ENCODE measurements at places on chromosomes 3 and 15.

- DNase-seq, result no peak
Measured at GRCh38 chr3:162200836-162201235, 704.2 kb downstream of the OTOL1 start.

DNA sequence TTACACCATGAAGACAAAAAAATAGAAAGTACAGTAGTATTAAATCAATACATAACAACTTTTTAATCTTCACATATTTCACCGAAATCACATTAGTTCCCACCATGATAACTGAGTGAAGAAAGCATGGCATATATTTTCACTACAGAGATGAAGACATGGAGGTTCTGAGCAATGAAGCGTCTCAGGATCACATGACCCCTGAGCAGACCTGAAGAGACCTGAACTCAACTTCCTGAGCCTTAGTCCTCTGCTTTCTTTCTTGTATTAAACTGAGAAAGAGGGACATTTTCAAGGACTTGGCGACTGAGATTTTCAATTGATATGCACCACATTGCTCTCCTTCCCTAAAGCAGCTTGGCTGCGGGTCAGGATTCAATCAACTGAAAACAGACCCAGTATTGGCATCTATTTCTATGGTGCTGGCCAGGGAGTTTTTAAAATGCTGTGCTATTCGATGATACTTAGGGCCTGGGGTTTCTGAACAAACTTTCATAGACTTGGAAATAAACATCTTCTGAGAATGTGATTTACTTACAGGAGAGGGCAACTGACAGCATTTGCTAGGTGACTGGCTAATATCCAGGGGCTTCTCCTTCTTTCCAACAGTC, 165.1 kb downstream of the LSAMP start:
- DNase-seq, result no peak

GRCh38 chr15:33894193-33894592, 74.1 kb upstream of the CHRM5 start:
- DNase-seq, result no peak

- DNase-seq, result no peak
Measured at GRCh38 chr3:178072391-178073305, 463.6 kb upstream of the KCNMB2 start.

DNA sequence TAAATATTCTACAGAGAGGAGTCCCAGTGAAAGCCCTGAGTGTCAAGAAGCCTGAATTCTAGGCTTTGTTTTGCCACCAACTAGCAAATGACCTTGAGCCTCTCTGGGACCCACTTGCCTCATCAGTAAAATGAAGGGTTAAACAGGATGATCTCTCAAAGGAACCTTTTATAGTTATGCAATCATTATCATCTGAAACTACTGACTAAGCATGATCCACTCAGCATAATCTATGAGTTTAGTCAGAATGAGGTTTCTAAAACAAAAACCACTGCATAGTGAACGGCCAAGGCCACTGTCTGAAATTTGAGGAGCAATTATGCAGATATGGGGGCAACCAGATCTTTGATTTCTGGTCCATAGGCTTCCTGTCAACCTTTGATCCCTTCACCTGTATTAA, 319.0 kb downstream of the MECOM start:
- no peak for DNase-seq

DNA sequence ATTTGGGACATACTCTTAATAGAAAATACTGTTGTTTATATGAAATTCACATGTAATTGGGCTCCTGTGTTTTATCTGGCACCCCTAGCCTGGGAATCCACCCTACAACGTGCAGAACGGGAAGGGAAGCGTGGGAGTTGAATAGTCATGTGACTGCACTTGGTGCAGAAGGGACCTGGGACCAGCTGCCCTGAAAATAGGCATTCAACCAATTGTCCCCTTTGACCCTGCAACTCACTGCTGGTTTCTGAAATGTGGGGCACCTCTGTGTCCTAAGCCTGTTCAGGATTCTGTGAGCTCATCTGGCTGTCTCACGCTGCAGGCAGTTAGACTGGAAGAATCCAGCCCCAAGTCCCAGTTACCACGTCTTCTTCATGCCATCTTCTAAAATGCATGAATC, 79.7 kb downstream of the CACNA2D3 start:
- DNase-seq, result no peak

DNA sequence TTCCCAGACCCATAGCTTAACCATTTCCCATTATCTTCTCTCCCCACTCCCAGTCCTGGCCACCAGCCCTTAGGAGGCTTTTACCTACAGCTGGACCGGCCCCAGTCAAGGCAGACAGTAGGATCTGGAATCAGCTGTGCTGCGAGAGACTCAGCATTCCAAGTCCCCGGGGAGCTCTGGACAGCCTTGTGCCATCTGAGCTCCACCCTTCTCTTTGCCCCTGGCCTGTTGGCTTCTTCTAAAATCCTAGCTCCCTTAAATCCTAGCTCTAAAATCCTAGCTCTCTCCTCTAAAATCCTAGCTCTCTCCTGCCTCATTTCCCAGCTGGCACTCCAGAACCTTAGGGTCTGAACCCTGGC, 21.3 kb downstream of the MEGF11 start:
- DNase-seq, result no peak

- DNase-seq, result no peak
Measured at GRCh38 chr15:43361313-43361903, 9.4 kb downstream of the ZSCAN29 start.

GRCh38 chr3:169153656-169154055, 509.9 kb downstream of the MECOM start:
- no peak for DNase-seq

- no peak for DNase-seq
Measured at GRCh38 chr15:36469311-36469966, 110.0 kb upstream of the CDIN1 start.

GRCh38 chr15:41276831-41277230, 45.8 kb downstream of the CHP1 start:
- no peak for DNase-seq

GRCh38 chr15:60924916-60925397, 304.1 kb downstream of the RORA start:
- DNase-seq, result no peak

- DNase-seq, result no peak
Measured at GRCh38 chr3:111152496-111152895, 80.9 kb downstream of the NECTIN3 start.

- DNase-seq, result no peak
Measured at GRCh38 chr15:76994001-76994400, 925 bp upstream of the PSTPIP1 start.

Data from stimulated activated CD8-positive, alpha-beta memory T cell treated with anti-CD3 and anti-CD28 coated beads, Interleukin-15, amount 100 ng/mL, for 24 hours (primary cell).